ENCODE measurements at places on chromosomes 6 and 20.
A peak's percentile ranks its signal among the peaks of the same experiment; 100 is the strongest.

DNA sequence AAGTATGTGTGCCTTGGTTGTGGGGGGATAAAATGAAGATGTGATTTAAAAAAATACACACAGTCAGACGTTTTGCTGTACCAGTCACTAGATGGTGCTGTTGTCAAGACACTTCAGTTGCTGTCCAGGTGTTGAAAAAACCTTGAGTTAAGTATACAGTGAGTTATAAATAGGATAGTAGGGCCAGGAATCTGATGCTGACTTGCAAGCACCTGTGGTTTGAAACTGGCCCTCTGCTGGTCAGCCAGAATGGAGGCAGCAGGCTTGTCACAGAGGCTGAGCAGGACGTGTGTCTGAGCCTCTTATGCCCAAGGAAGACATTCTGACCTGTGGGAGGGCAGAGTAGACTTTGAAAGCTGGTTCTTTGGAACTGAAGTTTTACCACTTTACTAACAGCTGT lies 27.8 kb downstream of the RNF8 start:
- DNase-seq = peak; percentile 79

- no peak for DNase-seq
Measured at GRCh38 chr20:55792049-55792448, 213.3 kb downstream of the CBLN4 start.

DNA sequence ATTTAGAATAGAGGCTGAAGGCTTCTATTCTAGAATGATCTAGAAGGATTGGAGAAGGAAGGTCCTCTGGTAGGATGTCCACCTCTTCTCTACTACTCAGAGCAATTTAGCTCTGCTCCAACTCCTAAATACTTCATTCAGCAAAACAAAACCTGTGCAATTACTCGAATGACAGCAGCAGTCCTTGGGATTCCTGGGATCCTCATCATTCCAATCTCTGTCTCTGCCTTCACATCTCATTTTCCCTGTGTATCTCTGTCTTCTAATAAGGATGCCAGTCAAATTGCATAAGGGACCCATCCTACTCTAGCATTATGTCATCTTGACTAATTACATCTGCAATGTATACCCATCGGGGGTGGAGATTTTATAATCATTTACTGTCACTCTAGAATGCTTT lies 5.5 kb upstream of the AIG1 start:
- DNase-seq = no peak

DNA sequence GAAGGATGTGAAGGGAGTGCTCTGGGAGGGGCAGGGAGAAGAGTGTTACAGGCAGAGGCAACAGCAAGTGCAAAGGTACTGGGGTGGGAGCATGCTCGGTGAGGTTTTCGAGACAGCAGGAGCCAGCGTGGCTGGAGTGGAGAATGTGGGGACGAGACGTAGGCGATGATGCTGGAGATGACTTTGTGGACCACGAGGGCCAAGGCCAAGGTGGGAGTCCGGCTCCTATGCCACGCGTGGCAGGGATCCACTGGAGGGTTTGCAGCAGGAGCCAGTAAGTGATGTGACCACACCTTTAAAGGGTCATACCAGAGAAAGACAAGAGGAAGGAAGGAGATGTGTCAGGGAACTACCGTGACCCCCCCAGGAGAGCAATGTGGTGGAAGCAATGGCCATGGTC lies 7.3 kb downstream of the PTGIS start:
- no peak for DNase-seq

DNA sequence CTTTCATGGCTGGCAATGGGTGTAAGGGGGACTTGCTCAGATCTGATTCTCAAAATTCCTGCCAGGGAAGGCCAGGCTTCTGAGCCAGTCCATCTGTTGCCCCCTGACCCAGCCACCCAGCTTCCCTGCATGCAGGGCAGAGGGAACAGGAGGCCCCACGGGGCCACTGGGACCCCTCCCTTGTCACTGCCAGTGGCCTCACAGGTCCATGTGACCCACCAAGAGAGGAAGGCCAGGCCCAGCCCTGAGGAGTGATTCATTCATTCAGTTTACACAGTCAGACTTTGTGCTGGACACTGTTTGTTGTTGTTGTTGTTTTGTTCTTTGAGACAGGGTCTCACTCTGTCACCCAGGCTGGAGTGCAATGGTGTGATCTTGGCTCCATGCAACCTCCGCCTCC lies 39.5 kb downstream of the UBE2V1 start:
- no peak for DNase-seq

- no peak for DNase-seq
Measured at GRCh38 chr6:135630789-135631376, 133.3 kb upstream of the AHI1 start.

DNA sequence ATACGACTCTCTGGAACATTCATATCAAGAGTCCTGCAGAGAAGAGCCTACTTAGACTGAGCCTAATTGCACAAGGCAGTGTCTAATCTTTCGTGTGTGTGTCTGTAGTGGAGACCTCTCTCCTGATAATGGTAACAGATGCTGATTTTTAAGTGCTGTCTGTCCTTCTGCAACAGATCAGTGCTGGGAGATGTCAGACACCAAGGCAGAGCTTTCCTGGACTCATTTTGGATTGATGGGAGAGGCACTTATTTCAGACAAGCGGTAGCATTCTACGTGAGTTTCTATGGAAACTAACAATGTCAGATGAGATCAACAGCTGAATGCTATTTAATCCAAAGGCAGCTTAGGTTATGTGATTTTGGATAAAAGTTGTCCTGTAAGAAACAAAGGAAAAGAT lies 167.6 kb downstream of the PLCB4 start:
- no peak for DNase-seq

GRCh38 chr6:67971812-67972211 lies 663.3 kb upstream of the ADGRB3 start:
- DNase-seq = peak; percentile 3

DNA sequence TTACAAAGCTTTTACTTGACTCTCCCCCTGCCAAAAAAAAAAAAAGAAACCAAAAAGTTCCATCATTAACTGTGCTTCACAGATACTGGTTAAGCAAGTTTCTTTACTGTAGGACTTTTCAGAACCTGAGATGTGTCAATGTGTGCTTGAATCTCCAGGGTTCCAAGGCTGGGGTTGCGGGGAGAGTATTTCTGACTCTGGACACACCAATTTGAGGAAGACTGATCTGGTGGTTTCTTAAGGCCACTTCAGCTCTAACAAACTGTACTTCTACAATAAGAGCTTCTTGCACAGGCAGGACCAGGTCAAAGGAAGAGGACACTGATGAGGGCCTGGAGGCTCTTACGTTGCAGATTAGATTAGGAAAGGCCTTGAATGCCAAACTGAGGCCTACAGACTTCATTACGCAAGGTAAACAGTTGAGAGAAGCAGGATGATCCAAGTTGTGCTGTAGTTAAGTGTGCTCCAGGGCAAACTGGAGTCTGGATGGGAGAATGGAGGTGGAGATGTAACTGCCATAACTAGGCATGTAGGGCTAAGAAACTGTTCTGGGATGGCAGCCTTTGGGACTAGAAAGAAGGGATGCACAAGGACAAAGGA lies 24.4 kb downstream of the COMMD7 start:
- DNase-seq = no peak

- DNase-seq = no peak
Measured at GRCh38 chr6:65566117-65566516, 140.9 kb downstream of the EYS start.

DNA sequence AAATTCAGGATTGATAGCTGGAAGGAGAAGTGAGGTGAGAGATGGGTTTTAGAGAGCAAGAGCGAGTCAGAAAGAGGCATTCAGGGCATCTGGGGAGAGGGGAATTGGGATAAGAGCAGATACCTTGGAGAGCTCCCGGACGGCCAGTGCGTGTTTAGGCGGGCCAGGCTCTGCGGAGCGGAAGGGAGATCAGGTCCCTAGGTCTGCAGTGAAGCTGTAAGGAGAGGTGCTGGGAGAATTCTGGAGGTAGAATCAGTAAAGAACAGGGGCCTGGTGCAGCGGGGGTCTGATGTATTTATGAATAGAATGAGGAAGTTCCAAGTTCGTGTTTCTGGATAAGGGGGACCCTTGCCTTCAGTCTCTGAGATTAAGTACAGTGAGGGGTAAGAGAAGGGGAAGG lies 47.4 kb upstream of the FAM83D start:
- no peak for DNase-seq

DNA sequence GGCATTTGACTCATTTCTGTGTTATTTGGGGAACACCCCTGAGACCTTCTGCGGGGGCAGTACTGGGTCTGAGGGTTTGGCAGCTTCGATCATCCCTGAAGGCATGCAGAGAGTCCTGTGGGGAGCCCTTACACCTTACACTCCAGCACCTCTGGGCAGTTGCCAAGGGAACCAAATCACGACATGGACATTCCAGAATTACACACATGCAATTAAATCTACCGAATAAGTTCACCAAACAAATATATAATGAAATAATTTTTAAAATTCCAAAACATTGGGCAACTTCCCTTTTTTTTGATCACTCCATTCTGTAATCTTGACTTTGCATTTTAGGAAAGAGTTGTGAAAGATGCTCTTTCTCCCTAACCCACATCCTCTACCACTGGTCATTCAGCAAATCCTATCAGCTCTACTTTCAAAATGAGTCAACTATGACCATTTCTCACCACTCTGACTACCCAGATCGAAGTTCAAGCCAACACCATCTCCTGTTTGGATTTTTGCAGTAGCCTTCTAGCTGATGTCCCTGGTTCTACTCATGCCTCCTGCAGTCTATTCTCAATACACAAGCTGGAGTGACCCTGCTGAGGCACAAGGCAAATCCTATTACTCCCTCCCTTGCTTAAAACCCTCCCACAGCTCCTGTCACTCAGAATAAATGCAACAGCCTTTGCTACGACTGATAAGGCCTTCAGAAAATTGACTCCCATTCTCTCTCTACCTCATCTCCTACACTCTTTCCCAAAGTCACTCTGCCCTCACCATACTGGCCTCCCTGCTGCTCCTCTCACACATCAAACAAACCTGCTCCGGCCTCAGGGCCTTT lies 533.3 kb downstream of the HACE1 start:
- DNase-seq = no peak

GRCh38 chr20:33789109-33789857 lies 21.9 kb upstream of the CHMP4B start:
- no peak for DNase-seq

DNA sequence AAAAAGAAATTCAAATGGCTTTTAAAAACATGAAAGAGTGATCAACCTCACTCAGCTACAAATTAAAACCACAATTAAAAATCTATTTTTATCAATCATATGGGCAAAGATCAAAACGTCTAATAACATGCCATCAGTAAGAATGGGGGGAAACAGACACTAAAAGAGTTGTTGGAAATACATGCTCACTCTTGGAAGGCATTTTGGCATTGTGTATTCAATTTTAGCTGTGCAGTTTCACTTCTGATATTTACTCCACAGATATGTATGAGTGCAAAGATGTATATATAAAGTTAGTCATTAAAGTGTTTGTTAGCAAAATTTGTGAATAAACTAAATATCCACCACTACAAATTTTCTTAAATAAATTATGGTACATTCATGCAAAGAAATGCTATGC lies 112.3 kb upstream of the TOP1 start:
- DNase-seq = no peak

- DNase-seq = no peak
Measured at GRCh38 chr6:151294561-151295101, 54.9 kb downstream of the AKAP12 start.

Measured in NCI-H774 (cell line).